ENCODE measurements at places on chromosomes 4 and X.

- no peak for DNase-seq
These were observed 47.2 kb downstream of the GBA3 start for GRCh38 chr4:22739968-22740367.

DNA sequence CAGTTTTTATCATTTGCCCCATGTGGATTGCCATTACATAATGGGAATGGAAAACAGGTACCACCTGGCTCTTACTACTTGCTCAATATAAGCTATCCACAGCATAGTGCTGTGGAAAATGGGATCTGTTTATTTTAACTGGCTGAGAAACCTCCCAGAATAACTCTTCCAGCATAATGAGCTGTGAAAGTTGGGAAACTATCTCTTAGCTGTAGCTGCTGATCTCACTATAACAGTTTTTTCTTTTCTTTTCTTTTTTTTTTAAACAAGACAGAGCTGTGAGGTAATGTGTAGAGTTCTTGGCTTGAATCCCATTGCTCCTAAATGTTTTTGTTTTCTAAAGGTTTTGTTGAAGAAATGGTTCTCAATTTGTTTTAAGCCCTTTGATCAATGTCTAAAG is 988.3 kb downstream of the PCDH19 start:
- no peak for DNase-seq

GRCh38 chr4:80311130-80311529 is 24.4 kb upstream of the CFAP299 start:
- no peak for DNase-seq

DNA sequence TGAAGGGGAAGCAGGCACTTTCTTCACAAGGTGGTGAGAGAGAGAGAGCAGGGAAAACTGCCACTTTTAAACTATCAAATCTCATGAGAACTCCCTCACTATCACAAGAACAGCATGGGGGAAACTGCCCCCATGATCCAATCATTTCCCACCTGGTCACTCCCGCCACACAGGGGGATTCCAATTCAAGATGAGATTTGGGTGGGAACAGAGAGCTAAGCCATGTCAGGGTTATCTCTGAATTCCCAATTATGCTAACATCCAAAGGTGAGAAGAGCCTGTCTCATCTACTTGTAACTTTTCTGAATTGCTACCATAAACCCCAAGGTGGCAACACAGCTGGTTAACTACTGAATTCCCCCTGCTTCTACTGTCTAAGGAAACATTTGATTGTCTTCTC is 758.5 kb downstream of the ADGRL3 start:
- DNase-seq, result no peak

DNA sequence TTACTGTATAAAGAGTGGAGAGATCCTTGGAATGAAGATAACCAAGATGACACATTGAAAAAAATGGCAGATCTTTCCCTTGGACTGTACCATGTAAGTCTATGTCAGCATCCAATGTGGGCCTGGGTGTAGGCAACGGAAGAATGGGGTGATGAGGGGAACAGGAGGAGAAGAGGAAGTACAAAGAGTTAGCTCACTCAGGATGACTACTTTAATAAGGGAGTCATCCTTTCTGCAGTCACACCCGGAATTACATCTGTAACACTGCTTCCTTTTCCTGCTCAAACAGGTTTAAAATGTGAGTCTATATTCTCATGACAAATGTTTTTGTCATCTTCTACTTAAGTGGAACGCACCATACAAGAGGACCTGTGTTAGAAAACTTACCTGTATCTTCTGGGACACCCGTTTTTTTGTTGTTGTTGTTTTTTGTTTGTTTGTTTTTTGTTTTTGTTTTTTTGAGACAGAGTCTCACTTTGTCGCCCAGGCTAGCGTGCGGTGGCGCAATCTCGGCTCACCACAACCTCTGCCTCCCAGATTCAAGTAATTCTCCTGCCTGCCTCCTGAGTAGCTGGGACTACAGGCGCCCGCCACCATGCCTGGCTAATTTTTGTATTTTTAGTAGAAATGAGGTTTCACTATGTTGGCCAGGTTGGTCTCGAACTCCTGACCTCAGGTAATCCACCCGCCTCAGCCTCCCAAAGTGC is 18.0 kb downstream of the HPSE start:
- no peak for DNase-seq

- DNase-seq, result no peak
These were observed 12.6 kb downstream of the ANKRD17 start for GRCh38 chr4:73245955-73246354.

GRCh38 chr4:147813973-147814372 is 82.1 kb downstream of the ARHGAP10 start:
- DNase-seq, result no peak

DNA sequence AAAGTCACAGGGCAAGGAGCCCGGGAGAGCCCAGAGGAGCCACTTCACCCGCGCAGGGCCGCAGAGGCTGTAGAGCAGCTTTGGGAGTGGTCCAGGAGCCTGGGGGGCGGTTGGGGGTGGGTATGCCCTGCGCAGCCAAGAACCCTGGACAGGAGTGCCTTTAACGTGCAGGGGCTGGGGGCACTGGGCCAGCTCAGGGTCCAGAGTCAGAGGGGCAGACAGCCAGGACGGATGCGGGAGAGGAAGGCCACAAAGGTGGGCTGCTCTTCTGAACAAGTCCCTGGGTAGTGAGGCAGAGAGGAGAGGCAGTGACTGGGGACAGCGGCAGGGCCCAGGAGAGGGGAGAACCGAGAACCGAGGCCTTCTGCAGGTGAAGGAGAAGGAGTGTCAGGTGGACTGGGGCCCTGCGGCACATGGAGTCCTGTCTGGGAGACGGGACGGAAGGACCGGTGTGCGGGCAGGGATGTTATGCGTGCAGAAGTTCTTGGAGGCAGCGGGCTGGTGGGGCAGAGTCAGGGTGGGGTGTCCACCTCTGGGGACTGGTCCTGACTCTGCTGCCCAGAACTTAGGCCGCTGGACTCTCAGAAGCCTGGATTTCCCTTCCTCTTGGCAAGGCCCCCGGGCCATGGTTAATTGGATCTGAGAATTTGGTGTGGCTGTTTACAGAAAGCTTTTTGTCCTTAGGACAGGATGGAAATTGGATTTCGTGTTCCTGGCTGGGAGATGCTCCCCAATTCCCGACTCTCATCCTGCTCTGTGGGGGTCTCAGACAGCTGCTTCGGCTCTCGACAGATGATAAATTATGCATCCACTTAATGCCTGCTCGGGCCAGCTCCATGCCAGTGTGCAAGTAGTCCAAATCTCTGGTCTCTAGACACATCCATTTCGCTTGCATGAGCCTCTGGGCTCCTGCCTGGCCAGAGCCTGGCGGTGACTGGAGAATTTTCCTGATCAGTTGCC is 31.9 kb downstream of the ADRA2C start:
- DNase-seq, result no peak

DNA sequence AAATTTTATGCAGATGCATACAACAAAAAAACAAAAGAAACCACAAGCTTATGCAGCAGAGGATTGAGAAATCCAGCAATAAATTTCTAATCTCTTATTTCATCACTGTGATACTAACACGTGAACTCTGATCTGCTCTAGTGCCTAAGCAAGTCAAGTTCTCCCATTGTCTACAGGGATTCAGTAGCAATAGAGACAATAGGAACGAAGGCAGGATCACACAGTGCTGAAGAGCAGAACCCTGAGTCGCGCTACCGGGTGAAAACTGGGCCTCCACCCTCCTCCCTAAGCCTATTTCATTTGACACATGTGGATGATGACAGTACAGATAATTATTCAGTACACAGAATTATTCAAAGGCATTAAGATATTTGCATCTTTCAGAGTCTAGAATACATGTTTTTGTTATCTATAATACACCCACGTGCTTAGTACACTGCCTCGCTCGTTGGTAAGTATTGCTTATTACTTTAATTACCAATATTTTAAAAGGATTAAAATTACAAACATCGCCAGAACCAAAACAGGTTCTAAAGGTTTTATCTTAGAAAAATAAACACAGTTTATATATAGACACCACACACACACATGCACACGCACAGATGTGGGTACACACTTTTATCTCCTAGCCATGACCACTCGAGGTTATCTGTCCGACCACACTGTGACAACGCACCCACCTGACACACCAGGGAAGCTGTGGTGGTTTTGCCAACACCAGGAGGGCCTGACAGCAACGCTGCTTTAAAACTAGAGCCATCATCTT is 60.1 kb downstream of the RFC1 start:
- no peak for DNase-seq

All from bone marrow (tissue), 2 donors.